ENCODE measurements at places on chromosomes 3 and 15.
A peak's percentile ranks its signal among the peaks of the same experiment; 100 is the strongest.

DNA sequence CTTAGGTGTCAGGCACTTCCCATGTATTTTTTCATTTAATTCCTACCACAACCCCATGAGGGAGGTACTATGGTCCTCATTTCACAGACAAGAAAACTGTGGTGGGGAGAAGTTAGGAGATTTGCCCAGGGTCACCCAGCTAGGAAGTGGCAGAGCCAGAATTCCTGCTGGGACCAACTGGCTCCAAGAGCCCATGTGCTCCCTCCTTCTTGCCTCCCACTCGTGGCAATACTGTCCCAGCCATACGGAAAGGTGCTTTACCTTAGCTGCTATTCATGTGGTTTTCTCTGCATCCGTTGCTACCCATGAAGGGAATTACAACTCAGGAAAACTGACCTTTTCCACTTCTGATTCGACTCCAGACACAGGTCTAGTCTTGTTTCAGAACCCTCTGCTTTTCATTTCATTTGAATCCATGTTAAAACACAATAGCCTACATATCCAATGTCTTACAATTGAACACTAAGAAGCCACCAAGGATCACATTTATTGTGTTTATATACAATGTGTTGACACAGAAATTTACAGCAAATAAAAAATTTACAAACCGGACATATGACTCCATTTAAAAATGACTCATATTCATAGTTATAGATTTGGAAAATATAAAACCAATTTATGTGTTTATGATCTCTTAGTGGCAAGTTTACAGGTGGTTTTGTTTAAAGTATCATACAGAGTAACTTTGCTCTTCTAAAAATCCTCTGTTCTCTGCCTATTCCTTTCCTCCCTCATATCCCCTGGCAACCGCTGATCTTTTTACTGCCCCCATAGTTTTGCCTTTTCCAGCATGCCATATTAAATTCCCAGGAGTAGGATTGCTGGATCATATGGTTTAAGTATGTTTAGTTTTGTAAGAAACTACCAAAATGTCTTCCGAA lies 58.8 kb downstream of the BTD start:
- DNase-seq: no peak

DNA sequence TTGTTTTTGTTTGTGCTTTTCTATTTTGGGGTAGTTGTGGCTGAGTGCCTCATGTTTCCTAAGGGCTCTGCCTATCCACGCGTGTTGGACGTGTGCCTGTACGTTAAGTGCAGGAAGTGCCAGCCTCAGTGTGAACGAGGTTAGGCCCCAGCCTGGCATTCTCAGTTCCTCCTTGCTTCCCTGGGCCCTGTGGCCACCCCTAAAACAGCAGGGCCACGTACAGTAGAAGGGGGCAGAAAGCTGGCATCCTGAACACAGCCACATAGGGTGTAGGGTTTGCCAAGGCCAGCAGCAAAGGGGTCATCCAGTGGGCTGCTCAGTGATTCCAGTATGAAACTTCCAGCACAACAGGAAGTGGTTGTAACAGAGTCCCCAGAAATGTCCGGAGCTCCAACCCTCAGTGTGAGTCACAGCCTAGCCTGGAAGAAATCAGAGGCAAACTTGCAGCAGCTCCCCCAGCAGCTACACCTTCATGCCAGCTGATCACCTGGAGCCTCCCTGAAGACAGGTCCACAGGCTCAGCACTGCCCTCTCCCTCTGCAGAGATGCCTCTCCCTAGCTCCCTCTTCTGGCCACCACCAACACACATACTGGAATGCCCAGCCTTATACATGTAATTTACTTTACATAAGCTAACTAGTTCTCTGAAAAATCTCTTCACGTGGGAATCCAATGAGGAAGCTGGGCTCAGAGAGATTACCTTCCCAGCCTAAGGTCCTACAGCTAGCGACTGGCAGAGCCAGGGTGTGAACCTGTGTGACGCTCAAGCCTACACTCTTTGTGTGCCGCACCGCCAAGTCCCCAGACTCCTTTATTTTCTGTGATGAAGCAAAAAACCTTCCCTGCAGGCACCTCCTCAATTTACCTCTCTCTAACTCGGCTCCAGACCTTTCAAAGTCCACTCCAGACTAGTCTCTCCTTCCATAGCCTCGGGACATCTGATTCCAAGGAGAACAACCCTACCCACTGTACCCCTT lies 26.6 kb downstream of the ILDR1 start:
- DNase-seq: peak; percentile 74

GRCh38 chr3:94272016-94272415 lies 209.2 kb downstream of the NSUN3 start:
- DNase-seq: no peak

GRCh38 chr3:172844428-172844827 lies 93.9 kb downstream of the ECT2 start:
- no peak for DNase-seq

- no peak for DNase-seq
Measured at GRCh38 chr3:120838441-120839091, 69.4 kb upstream of the STXBP5L start.

- DNase-seq: no peak
Measured at GRCh38 chr3:31440878-31441277, 91.8 kb upstream of the STT3B start.
